IPS DF 6.9 (cell line): ENCODE measurements at places on chromosomes 5 and 9.

DNA sequence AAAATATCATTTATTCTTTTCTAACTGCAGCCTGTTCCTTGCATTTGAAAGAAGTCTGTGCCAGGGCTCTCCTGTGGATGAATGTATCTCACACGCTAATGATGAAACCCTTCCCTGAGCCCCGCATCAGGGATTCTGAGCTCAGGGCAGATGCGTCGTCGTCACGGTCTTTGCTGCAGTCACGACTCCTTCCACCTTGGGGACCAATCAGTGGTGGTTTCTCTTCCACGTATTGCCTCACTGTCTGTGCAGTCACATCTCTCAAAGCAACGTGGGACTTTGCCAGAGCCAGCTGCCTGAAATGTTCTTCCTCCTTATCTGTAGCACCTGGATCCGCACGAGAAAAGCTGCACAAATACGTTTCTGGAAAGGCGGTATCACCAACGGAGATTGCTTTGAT lies 13.9 kb upstream of the UBE2QL1 start:
- DNase-seq = no peak

GRCh38 chr5:166436872-166437271 lies 1854.6 kb upstream of the WWC1 start:
- DNase-seq = no peak

DNA sequence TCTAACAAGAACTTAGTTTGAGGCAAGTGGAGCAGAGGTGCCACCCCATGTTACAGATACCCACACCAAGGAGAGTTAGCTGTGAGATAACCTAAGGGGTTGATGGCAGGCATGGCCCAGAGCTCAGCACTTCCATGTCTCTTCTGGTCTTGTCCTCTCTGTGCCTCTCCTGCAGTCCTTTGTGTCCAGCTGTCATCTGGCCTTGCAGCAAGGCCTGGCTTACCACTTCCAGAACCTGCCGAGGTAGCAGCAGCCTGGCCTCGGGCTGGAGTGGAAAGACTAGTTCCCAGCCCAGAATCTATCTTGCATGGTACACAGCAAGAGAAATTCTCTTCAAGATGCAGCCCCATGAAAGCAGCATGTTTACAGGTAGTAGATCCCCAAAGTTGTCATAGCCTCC lies 41.5 kb downstream of the PIP5K1B start:
- no peak for DNase-seq

DNA sequence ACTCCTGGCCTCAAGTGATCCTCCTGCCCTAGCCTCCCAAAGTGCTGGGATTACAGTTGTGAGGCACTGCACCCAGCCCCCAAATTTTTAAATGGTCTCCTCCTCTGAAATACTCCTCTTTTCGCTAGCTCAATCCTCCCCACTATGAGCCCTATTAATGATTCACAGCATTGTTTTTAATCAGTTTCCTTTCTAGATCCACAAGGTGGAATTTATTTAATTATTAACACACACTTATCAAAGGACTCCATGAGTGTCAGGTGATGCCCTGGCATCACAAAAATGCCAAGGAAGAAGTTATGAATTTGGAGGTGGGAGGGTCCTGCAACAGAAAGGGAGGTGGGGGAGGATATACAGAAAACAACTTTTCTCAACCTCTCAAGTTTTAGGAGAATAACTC lies 806.5 kb downstream of the PRELID2 start:
- no peak for DNase-seq

DNA sequence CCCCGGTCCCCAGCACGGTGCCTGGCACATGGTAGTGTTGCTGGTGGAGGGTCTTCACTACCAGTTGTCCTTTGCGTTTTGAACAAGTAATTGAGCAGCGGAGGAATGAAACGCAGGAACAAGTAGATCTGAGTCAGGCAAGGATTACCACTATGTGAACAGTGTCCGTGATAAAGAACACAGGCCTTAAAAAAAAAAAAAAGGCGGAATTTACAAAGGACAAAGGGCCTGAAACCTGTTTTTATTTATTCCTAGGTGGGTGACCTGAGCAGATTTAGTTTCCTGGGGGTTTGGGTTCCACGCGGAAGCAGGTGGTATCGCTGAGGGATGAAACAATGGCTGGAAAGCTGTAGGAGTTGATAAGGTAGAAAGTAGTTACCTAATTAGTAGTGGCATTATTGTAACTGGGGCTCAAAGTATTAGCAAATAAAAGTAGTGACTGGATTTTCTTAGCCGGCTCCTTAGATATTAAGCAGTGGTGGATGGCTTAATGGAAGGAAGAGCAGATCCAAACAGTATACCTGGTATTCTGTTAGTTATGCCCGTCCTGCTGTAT lies 1.1 kb downstream of the RUSC2 start:
- no peak for DNase-seq

- DNase-seq = no peak
Measured at GRCh38 chr5:126723643-126724042, 53.3 kb upstream of the LMNB1 start.

DNA sequence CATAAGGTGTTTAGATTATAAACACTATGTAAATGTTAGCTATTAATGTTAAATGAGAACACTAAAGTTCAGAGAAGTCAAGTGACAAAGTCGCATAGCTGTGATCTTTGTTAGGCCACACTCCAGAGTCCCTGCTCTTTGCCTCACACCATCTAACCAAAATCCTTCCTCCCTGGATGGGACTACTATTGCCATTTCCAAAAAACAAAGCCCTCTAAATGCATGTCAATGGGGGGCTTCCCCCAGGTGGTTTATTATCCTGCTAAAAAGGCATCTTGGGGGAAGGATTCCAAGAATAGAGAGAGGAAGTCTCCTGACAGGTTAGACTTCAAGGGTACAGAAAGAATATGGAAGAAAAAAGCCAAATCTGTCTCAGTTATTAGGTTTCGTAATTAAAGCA lies 10.4 kb downstream of the NR6A1 start:
- no peak for DNase-seq

DNA sequence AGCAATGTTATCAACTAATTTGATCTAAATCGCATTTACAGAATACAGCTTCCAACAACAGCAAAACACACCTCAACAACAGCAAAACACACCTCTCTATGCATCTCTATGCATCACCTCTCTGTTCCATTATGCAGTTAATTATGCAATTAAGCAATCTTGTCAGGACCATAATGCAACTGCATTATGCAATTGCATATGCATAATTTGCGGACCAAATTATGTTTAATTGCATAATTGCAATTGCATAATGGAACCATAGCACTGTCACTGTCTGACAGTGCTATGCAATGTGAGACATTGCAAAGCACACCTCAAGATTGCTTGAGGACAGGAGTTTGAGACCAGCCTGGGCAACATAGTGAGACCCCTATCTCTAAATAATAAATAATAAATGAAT lies 80.4 kb upstream of the PRSS3 start:
- DNase-seq = no peak

- DNase-seq = no peak
Measured at GRCh38 chr9:111825468-111826145, 30.9 kb upstream of the SHOC1 start.

DNA sequence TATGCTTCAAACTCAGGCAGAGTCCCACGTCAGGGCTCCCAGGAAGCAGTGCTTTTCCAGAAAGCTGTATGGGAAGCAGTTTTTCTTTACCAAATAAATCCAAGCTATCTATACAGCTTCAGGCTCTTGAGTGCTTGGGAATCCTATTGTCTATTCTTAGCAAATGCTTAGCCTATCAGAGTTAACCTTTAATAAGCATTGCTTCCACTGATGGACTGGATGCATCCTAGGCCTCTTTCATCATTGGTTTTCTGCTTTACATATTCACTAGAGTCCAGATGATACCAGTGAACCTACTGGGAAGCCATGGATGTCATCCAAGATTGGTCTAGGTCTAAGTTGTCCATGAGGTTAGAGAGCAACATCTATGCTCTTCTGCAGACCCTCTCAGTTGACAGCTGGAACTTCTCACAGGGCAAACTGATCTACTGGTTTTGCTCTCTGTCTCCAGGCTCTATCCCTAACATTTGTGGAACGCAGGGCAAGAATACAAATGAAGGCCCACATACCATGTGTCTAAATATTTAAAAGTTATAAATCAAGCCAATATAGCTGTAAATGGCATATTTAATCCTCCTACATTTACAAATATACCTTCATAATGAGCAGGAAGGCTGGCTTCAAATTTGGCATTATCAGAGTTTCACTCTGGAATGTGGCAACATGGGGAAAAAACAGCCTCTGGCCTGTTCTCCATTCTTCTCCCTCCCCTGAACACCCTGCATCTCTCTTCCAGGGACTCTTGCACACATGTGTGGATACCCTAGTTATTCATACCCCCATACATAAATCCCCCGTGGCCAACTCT lies 49.8 kb upstream of the PLPP1 start:
- DNase-seq = no peak

- DNase-seq = no peak
Measured at GRCh38 chr5:96129276-96129675, 167.6 kb upstream of the ELL2 start.

DNA sequence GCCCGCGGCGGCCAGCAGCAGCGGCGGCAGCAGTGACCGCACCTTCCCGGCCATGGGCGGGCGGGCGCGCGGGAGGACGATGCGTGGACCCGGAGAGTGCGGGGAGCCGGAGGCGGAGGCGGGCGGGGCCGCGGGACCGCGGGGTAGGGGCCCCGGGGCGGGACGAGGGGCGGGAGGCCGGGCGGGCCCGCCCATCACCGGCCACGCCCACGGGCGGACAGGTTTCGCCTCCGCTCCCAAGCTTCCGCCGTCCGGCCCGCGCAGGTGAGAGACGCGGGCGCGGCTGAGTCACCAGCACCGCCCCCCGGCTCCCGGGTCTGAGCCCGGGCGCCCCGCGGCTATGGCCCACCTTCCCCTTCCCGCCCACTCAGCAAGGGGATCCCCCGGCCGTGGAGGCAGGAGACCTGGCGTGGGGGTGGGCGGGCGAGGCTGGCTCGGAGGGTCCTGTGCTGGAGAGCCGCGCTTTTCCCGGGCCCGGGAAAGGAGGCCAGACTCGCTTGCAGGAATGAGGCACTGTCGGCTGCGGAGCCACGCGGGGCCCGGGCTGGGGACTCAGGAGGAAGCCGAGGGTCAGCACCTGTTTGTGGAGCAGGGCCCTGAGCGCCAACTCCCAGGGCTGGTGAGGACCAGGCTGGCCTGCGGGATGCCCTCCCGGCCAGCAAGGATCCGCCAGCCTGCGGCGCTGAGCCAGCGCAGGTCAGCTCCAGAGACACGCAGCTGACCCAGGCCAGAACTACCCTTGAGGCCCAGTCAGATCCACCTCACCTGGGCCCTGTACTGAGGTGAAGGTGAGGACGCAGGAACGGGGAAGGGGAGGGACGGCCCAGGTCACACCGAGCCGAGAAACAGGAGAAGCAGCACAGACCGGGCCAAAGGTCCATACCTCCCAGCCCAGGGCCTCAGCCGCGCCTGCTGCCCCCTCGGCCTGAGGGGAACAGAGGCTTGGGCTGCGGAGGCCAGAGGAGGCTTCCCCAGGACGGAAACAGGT lies at the start of gene ENTPD2:
Gene ENTPD2, minus strand, starts transcription at position 118 of the 988 bp plus-strand sequence. Its CDS starts 64 bp downstream, at position 54.
- DNase-seq = no peak

DNA sequence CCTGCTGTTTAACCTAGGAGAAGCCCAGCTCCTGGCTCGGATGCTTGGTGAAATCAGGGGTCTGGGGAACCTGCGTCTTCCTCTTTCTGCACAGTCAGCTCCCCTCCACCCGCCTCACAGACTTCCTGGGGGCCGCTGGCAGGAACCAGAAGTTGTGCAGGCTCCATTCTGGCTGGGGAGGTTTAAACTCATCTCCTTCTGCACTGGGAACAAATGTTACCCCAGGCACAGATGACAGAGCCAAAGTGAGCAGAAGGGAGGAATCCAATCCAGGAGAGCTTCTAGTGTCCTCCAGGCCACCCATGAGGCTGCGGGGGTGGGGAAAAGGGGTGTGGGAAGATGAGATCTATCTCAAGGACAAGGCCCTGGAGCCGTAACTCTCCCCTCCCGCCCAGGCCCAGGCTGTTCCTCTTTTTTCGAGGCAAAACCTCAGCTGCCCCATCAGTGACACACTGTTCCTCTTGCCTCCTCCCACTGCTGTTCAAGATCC lies 31.2 kb downstream of the KCNMB1 start:
- no peak for DNase-seq

GRCh38 chr5:95557841-95558240 lies 2.9 kb downstream of the ARSK start:
- no peak for DNase-seq

DNA sequence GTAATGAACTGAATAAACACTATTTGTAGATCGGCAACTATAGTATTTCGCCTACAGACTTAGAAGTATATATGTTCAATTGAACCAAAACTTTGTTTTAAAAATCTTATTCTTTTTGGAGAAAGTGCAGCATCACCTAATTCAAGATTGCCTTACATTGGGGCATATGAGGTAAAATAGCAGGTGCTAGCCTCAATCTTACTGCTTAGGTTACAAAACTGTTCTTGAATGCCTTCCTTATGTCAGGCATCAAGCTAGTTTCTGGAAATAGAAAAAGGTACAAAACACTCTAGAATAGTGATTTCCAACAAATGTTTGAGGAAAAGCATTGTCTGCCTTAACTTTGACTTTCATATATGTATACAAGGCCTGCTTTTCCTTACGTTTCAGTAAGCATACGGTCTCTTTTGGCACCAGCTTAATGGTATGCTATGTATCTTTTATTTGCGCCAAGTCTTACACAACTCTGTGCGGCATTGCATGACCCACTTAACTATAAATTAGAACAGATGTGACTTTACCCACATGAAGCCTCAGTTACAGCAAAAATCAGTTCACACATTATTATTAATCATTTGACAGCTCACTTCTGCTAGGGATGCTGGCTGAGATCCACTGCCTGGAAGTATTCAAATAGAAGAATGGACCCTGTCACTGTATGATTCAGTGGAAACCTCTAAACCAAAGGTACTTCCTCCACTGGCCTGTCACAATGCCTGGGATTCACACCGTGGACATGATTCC lies 174.1 kb downstream of the PRELID2 start:
- no peak for DNase-seq

DNA sequence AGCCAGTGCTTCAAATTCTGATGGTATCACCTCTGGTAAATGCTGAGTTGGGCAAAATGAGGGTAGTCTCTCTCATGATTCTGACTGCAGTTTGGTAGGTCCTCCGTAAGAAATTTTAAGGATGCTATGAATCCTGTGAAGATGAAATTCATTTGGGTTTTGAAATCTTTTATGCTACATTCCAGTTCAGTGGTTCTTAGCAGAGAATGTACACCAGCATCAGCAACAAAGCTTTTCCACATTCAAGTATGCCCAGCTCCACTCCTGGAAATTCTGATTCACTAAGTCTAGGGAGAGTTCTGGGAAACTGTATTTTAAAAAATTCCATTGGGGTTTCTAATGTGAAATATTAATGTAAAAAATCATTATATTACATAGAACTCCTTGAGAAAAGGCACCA lies 33.6 kb upstream of the ACOT12 start:
- DNase-seq = no peak

GRCh38 chr5:157750320-157750719 lies 6.8 kb downstream of the LSM11 start:
- DNase-seq = no peak

GRCh38 chr9:107438211-107439031 lies 51.1 kb downstream of the KLF4 start:
- DNase-seq = peak; percentile 67
